NCI-H2171 (cell line): ENCODE measurements at places on chromosomes 5 and 9.

DNA sequence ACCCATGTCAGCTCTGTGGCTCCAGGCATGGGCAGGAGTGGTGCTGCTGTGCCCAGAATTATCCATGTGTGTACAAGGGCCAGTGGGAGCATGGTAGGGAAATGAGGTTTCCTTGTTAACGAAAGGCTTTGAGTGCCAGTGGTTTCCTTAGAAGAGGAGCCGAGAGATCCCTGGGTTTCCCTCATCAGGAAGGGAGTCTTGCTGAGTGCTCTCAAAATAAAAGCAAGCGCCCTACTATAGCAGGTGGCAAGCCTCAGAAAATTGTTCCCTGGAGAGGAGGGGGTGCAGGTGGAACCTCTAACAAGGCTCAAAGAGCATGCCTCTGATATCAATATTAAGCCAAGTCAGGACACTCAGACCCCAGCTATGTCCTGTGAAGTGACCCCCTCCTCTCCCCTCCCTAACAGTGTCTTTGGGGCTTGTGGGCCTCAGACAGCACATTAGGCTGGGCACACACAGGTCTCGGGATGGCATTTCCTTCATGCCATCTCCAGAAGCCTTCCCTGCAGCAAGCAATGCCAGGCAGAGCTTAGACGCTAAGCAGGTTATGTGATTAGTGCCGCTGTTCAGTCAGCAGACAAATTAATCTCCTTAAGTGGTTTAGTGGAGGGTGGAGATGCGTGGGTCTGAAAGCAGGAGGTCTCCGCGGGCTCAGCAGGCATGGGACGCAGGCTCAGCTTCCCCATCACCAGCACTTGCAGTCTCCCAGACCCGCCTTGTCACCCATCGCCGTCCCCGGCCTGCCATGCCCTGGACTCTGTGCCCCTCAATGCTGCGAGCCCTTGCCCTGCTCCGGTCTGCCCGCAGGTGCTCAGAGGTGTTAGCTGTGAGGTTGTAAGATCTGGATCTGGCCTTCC lies 60.0 kb upstream of the RARS1 start:
- DNase-seq: no peak

GRCh38 chr9:131995382-131995781 lies 84.3 kb downstream of the MED27 start:
- no peak for DNase-seq

- DNase-seq: no peak
These were observed 69.9 kb downstream of the MAMDC2 start for GRCh38 chr9:70113403-70114022.

DNA sequence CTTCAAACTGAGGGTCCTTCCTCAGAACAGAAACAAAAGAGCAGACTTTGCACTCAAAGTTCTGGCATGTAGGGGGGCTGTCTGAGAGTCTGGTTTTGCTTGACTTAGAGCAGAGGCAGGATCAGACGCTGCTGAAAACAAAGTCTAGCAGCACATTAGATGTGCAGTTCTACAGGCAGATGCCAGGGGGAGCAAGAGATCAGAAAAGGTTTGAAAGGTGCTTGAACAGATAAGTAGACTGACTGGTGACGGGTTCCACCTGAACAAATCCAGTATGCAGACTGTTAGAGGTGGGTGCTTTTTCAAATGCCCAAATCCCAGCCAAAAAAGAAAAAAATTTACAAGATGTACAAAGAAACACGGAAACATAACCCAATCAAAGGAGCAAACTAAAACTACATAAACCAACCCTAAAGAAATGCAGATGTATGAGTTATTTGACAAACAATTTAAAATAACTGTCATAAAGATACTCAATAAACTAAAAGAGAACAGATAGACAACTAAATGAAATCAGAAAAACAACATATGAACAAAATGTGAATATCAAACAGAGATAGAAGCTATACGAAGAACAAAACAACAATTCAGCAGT lies 194.7 kb upstream of the FREM1 start:
- DNase-seq: no peak

GRCh38 chr5:39566891-39567290 lies 142.1 kb upstream of the DAB2 start:
- no peak for DNase-seq

- DNase-seq: no peak
These were observed 174.8 kb downstream of the FAM114A2 start for GRCh38 chr5:153863951-153864350.

DNA sequence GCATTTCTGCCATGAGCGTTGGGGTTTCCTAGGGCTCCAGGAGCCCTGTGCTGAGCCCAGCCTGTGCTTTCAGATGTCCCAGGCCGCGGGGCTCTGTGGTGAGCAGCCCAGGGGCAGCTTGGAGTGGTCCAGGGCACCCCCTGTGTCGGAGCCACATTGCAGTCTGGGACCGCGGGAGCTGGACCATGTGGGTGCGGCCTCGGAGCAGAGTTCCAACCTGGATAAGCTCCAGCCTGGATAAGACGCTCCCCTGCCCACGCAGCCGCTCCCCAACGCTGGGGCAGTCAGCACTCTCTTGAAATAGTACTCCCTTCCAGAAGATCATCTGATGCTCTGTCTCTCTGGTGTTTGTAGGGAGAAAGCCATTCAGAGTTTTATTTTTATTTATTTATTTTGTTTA lies 111.1 kb downstream of the WNK2 start:
- no peak for DNase-seq

- no peak for DNase-seq
These were observed 164.4 kb upstream of the OR13F1 start for GRCh38 chr9:104339692-104340091.

- no peak for DNase-seq
These were observed 486.1 kb downstream of the KDM4C start for GRCh38 chr9:7243838-7244237.
